ENCODE measurements at places on chromosomes 2 and 18.

DNA sequence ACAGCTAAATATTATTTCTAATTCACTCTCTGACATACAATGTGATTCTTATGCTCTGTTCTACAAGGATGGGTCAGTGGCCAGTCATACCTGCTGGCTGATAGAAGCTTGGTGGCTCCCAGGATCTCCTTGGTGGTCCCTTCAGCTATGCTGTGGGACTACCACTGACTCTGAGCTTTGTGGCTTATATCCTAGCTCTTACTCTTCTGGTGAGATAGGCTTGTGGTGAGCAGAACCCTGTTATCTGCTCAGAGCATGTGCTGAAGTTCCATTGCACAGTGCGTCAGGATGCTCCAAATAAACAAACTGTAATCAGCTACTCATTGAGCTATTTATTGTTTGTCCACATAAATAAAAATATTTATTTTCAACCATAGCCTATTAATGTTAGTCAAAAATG is 51.7 kb downstream of the MFSD6 start:
- no peak for DNase-seq

DNA sequence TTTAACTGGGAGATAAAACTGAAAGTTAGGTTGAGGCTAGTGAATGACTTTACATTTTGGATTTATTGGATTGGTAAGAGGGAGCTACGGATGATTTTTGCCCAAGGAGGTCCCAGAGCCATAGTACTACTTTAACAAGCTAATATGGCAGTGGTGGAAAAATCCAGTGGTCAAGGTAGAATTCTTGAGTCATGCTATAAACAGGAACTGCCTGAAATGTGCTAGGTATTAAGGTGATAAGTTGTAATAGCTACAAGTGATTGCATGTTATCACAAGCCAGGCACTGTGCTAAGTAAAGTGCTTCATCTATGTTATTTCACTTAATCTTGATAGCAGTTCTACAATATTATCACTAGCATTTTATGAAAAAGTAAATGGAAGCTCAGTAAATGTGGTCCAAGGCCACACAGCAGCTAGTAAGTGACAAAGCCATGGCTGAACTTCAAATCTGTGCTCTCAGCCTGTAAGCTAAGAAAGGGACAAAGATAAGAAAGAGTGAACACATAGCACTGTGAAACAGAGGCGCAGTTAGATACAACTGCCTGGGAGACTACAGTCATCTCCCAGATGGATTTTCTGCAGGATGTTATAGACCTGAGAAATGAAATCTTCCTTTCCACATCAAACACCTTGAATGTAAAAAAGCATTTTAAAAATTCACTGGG is 469.6 kb downstream of the TGIF1 start:
- DNase-seq = no peak

- no peak for DNase-seq
Measured at GRCh38 chr2:25895018-25895417, 16.7 kb upstream of the ASXL2 start.

DNA sequence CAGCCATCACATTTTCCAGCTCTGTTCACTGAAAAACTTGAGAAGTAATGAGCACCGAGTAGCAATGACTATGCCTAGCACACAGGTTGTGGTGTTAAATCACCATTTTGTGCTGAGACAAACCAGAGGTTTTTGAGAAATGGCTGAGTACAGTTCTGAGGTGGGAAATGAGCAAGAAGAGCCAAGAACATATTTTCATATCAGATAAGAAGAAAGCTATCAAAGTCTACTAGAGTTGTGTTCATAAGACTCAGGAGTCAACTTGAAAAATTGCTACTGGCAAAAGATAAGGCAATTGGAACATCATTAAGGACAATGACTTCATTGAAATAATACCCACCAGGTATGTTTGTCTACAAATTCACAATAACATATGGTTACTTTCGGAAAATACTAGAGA is 108.1 kb downstream of the RIT2 start:
- DNase-seq = no peak

DNA sequence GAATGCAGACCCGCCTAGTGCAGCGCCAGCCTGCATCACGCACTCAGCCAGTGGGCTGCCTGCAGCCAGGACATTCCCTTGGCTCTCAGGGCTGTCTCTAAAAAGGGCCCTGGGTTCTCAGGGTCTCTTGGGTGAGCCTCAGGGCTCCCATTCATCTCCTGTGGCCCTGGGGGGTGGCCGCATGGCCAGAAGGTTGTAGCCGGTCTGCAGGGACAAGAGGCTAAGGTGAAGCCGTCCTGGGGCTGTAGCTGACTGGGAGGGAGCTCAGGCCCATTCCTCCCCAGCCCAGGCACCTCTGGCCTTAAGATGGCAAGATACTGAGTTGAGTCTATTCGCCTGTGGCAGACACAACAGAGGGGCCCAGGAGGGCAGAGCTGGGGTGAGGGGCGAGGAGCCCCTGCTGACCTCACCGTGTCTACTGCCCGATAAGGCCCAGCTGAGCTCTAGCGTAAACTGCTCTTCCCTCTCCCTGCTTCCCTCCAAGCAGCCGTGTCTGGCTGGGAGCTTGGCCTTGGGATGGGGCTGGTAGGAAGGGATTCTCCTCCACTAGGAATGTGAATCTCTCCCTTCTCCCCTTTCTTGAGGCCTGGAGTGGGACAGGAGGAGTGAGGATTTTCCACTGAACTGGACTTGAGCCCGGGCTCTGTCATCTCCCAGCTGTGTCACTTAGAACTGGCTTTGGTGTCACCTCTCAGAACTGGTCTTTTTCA is 37.9 kb downstream of the INHBB start:
- no peak for DNase-seq

- DNase-seq = no peak
Measured at GRCh38 chr2:121491518-121491917, 39.2 kb upstream of the RNU4ATAC start.

GRCh38 chr2:229237270-229237669 is 33.8 kb downstream of the PID1 start:
- DNase-seq = no peak

DNA sequence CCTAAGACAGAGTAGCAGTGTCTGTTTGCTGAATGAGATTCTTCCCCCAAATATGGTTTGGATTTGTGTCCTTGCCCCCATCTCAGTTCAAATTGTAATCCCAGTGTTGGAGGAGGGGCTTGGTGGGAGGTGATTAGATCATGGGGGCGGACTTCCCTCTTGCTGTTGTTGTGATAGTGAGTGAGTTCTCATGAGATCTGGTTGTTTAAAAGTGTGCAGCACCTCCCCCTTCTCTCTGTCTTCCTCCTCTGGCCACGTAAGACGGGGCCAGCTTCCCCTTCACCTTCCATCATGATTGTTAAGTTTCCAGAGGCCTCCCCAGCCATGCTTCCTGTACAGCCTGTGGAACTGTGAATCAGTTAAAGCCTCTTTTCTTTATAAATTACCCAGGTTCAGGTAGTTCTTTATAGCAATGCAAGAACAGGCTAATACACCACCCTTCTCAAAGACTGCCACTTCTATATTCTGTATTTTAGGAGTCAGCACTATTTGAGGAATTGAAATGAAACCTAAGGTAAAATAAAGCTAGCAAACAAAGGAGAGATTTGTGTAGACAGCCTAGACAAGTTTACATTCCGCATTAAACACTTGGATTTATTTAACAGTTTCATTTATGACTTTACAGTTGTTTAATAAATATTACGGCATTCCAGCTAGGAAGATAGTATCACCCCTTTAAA is 21.6 kb downstream of the FBXO36 start:
- DNase-seq = no peak

DNA sequence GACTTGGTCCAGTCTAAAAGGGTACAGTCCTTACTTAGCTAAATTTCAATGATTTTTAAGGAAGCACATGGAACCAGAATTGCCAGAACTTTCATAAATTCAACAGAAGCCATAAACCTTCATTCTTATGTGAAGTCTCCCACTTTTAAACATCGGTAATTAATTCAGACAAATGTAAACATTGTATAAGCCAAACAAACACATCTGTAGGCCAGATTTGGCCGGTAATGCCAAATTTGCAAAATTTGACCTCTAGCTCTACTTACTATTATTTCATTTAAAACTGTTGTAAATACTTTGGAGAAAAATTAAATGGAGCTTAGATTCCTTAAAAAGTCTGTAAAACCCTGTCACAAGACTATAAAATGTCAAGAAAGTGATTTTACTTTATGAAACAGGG is 83.2 kb upstream of the GALNT5 start:
- DNase-seq = no peak

GRCh38 chr2:60882971-60883753 is 1.8 kb downstream of the REL start:
- no peak for DNase-seq

GRCh38 chr2:65319072-65319673 is 91.5 kb downstream of the ACTR2 start:
- no peak for DNase-seq

GRCh38 chr18:49052891-49053644 is 102.3 kb upstream of the SMAD7 start:
- DNase-seq = no peak

DNA sequence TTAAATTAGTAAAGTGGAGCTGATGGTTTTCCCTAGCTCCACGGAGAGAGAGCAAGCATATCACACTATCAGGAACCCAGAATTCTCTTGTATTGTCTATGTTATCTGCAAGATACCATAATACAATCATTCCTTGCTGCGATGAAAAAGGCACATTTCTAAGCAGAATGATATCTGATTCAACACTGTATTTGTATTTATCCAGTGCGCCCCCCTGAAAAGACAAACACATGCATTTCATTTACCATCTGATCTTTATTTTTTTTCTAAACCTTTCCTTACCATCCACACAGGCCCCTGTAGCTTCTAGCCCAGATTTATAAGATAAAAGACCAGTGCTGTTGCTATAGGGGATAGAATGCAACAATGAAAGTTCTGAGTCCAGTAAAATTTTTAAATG is 420.6 kb downstream of the TDRD15 start:
- no peak for DNase-seq

- DNase-seq = no peak
Measured at GRCh38 chr2:10522170-10522448, 74.0 kb upstream of the ODC1 start.
